ENCODE measurements at places on chromosomes 5 and 9.

- DNase-seq: no peak
Observed at GRCh38 chr5:177608243-177609075, 8.5 kb downstream of the B4GALT7 start.

GRCh38 chr5:156096259-156096658, 230.7 kb upstream of the SGCD start:
- no peak for DNase-seq

- no peak for DNase-seq
Observed at GRCh38 chr5:111548348-111548950, 36.1 kb upstream of the STARD4 start.

DNA sequence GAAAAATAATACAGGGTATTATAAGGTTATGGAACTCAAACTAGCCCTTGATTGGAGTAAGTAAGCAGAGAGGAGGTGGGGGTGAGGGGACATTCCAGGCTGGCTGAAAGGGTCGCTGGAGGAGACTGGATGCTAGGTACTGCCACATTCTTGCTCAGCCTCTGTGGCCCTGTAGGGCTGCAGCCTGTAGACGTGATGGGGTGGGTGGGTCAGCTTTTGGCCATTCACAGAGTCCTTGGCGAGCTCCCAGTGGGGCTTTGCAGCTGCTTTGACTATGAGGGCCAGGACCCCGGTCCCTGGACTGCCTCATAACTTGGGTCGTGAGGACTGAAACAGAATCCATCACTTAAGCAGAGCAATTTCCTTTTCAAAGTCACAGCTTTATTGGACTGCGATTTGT, 4.2 kb upstream of the GDNF start:
- DNase-seq: no peak

- DNase-seq: no peak
Observed at GRCh38 chr9:88995627-88996026, 4.4 kb downstream of the S1PR3 start.

DNA sequence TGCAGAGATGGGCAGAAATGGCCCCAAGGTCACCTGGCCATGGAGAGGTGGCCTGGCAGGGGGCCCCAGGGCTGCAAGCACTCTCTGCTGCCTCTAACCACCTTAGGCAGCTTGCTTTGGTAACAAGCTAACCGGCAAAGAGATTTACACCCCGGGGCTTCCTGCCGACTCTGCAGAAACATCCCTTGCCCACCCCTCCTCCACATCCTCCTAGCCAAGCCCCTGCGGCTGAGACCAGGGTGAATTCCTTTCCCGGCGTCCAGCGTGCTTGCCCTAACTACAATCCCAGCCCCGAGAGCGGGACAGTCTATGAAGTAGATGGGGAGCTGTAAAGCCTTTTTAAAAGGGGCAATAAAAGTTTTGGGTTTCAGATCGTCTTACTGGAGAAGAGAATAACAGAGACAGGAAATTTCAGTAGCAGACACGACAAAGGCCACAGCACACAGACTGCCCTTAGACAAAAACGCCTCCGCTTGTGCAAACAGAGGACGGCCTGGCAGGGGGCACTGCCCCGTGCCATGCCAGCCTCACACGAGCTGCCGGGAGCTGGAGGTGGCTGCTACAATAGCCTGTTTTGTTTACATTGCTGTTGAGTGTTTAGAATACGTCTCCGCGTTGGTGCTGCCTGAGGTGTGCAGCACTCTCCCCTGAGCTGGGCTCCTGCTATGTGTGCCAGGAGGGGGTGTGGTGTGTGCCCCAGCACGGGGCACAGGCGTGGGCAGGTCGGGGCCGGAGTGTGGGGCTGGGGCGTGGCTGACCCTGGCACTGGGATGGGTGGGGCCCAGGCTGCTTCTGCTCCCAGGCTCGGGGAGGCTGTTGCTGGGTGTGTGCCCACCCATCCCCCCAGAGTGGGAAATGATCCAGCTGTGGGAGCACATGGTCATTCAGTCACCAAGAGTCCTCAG, 15.3 kb downstream of the MYMK start:
- DNase-seq: no peak

GRCh38 chr5:159038907-159039306, 60.8 kb downstream of the EBF1 start:
- no peak for DNase-seq

GRCh38 chr5:124677374-124678351, 68.8 kb downstream of the ZNF608 start:
- no peak for DNase-seq

DNA sequence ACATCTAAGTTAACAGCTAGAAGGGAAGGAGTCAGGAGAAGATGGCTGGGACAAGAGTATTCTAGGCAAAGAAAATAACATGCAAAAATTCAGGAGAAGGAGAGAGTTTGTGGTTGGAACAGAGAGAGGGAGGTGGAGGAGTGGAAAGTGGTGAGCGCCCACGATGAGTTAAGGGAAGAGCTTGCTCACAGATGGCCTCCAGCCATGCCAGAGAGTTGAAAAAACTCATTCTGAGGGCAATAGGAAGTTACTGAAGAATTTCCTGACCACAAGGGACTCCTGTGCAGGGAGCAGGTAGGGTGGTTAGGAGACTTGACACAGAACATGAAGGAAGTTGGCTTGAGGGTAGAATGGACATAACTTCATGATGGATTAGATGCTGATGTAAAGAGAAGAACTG, 159.7 kb downstream of the DOCK2 start:
- no peak for DNase-seq

DNA sequence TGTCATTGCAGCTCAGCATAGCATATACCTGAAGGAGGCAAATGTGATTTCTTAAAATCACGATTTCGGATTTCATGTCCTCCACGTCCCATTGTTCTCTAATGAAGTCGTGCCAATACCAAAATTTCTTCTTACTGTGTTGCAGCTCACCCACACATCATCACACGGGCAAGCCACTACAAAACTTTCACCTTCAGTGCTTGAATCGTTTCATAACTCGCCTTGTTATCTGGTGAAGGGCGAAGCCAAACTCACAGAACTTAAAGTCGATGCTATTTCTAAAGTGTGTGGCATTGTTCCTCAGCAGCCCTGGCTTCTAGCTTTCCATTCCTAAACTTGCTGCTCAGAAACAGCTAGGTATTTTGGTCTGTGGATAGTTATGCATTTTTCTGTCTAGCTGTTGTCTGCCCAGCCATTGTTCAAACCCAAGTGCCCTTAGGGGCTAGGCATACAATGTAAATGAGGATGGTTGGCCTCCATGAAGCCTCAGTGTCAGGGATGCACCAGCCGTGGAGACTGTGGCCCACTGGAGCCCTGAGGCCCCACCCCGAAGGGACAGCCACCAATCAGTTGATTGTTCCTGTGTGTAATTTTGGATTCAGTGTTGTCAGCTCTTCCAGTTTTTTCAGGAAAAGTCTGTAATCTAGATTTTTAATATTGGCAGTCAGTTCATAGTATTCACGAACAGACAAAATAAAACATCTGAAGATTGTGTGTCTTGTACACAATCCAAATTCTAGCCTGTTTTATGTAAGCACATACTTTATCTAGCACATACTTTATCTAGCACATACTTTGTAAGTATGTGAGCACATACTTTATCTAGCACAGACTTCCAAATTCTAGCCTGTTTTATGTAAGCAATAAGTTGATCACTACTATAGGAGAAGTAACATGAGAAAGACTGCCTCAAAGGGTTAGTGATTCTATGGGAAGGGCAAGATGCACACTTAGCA, 112.8 kb downstream of the DAPK1 start:
- DNase-seq: no peak

GRCh38 chr9:131695366-131695765, 44.5 kb downstream of the RAPGEF1 start:
- DNase-seq: no peak

GRCh38 chr9:124137009-124137943, 120.5 kb upstream of the NEK6 start:
- DNase-seq: no peak

- DNase-seq: no peak
Observed at GRCh38 chr5:98111686-98112085, 661.8 kb upstream of the RGMB start.

DNA sequence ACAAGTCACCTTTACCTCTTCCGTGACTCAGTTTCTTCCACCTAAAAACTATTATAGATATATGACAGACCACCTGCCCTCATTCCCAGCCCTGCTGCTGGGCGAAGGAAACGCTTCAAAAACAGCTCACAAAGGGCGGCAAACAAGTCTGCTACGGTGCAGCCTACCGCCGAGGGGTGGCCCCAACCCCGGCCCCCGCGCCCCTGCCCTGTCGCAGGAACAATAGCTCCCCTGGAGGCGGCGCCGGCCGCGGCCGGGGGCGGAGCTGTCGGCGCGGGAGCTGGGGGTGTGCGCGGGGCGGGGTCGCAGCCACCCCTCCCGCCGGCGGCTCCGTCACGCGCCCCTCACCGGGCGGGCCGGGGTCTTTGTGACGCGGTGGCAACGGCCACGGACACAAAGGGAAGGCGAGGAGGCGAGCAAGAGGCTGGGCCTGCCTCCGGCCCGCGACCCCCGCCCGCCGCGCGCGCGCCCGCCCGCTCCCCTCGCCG, at the start of gene TMEFF1:
TMEFF1 (plus strand) TSS at position 362 of the 488 bp plus-strand sequence. CDS start 396 bp downstream, outside the sequence.
- peak; percentile 43 for DNase-seq

DNA sequence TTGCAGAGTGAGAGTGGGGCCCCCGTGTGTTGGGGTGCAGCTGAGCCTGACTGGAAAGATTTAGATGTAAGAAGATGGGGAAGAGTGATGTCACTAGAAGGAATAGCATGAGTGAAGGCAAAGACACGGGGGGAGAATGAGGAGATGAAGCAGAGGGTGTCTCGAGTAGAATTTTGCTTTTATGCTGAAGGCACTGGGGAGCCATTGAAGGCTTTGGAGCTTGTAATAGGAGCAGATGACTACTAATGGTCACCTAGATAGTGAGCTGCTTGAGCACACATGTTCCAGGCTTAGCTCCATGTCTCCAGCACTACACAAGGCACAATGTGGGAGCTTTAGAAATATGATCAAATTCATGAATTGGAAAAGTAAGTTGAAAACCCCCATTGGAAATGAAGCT, 32.1 kb downstream of the COL15A1 start:
- no peak for DNase-seq

DNA sequence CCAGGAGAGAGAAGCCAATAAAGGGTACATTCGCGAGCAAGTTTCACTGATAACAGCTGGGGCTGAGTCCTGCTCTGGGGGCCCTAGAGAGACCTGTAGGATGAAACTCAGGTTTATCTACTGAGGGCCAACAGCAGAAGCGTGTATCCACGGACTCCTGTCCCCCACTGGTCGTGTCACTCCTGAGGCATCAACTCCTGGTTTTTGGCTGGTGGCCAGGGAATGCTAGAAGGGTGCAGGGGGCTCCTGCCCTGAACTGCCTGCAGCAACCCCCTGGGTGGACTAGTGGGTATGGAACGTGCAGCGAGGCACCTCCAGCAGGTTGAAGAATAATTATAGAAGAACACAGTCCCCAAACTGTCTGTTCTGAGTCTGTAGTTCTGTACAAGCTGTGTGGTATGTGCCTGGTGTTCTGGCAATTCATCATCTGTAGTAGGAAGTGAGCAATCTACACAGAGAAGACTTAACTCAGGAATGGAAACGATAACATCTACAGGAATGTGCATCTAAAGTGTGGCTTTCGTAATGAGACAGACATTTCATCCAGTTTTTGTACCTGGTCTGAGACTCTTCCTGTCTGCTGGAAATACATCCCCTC, 64.5 kb upstream of the GNA14 start:
- no peak for DNase-seq

DNA sequence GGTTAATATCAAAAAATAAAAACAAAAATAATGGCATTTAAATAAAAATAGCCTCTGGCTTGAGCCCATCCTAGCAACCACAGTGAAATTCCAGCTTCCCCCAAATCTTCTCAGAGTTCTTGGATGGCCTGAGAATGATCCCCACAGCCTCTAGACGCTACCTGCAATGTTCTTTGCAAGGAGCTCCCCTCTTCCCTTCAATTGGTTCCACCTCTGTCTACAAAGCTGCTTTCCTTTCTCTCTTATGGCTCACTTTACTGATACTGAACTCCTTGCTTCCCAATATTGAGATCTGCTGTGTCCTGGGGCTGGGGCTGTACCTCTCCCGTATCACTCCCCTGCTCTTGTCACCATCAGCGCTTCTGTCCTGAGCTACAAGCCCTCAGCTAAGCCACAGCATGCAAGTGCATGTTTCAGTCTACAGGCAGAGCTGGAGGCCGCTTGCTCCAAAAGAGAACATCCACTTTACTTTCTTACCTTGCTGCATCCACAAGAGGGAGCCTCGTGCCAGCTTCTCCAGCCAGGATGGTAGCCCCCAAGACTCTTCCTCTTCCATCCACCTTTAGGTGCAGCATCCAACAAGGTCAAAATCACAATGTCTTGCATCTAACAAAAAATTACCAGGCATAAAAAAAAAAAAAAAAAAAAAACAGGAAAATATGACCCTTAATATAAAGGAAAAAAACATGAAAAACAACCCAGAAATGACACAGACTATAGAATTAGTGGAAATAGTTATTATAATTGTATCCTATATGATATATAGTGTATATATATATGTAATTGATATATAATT, 57.4 kb upstream of the PRSS3 start:
- DNase-seq: no peak

- no peak for DNase-seq
Observed at GRCh38 chr9:81578606-81579005, 110.7 kb downstream of the TLE1 start.

DNA sequence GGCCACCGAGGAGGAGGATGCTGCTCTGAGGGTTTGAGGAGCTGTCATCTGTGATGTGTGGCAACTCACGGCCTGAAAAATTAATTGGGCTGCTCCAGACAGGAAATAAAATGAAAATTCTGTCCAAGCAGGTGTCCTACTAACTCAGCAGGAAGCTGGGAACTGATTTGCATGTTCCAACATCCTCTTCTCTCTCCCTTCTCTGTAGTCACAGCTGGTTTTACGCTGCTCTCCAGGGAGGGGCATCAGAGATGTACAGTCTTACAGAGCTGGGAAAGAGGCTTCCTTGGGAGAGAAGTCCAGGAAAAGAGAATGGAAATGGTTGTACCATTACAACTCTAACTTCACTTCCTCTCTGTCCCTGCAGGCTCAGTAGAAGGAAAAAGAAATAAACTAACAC, 24.2 kb upstream of the SIL1 start:
- DNase-seq: no peak

GRCh38 chr5:113507601-113508000, 5.9 kb upstream of the YTHDC2 start:
- DNase-seq: no peak

DNA sequence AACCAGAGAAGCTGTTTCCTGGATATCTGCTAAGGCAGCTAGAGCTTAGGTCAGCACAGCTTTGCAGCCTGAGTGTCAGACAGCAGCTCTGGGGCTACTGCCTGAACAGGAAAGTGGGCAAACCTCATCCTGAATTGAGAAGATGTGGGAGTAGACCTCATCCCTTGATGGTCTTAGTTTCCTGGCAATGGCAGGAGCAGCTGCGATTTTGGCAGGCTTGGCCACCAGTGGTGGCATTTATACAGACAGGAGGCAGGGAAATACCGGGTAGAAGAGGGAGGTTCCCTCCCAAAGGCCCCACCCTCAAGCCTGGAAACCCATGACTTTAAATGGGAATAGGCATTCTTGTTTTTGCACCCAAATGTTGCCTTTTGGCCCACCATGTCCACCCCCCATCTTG, 69.7 kb downstream of the LIX1 start:
- DNase-seq: no peak

DNA sequence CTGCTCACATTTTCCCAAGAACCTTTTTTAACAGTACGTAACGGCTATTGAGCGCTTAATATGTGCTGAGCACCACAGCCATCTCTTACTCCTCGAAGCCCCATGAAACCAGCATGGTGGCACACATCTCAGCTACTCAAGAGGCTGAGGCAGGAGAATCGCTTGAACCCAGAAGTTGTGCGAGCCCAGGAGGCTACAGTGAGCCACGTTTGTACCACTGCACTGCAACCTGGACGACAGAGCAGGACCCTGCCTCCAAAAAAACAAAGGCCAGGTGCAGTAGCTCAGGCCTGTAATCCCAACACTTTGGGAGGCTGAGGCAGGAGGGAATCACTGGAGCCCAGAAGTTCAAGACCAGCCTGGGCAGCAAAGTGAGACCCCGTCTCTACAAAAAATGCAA, 28.2 kb downstream of the AQP7 start:
- no peak for DNase-seq
